ENCODE measurements at places on chromosomes 1 and 21.
A peak's percentile ranks its signal among the peaks of the same experiment; 100 is the strongest.

- no peak for DNase-seq
Measured at GRCh38 chr1:52426371-52426770, 22.0 kb downstream of the PRPF38A start.

- DNase-seq: no peak
Measured at GRCh38 chr1:228935855-228936727, 200.8 kb downstream of the RHOU start.

GRCh38 chr1:48049823-48050535 lies 52.8 kb upstream of the TRABD2B start:
- DNase-seq: no peak

- peak; percentile 33 for DNase-seq
Measured at GRCh38 chr1:93625582-93626327, 55.9 kb downstream of the BCAR3 start.

DNA sequence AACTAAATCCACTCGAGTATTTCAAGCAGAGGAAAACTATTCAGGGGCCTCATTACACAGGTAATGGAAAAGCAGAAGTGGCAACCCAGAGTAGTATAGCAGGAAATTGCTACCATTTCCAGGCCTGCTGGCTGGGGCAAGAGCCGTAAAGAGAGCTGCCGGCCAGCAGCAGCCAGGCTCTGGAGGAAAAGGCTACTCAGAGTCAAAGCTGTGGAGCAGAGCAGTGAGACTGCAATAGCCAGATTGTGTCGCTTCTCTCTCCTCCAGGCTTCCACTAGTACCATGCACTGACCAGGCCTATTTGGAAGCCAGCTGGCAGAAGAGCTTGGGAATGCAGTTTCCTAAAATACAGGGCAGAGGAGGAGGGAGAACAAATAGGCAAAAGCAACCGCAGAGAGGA lies 155.5 kb downstream of the OMA1 start:
- DNase-seq: no peak

- DNase-seq: no peak
Measured at GRCh38 chr21:16536643-16537434, 807.1 kb downstream of the USP25 start.

GRCh38 chr1:83999316-83999819 lies 436 bp upstream of the TTLL7 start:
- DNase-seq: peak; percentile 48

DNA sequence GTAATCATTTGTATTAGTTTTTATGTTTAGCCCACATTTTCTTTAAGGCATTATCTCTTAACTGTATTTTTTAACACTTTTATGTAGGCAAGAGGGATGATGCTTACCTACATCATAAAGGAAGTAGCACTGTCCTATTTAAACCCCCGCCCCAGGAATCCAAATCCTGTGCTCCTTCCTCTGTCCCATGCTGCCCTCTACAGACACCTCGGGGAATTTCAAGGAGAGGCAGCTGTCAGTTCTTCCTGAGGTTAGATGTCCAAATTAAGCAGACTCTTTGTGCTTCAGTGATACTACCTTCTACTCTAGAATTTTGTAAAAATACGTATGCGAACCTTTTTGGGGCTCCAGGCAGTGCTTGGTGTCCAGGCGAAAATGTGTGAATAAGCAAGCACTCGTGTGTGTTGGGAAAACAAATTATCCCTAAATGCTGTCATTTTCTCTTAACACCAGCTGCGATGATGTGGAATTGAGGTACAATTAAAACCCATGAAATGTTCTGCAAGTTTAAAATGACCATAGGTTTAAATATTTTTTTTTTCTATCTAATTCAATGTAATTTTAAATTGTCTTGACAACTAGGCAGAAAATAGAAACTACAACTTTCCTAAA lies 19.2 kb downstream of the CRCT1 start:
- DNase-seq: no peak

DNA sequence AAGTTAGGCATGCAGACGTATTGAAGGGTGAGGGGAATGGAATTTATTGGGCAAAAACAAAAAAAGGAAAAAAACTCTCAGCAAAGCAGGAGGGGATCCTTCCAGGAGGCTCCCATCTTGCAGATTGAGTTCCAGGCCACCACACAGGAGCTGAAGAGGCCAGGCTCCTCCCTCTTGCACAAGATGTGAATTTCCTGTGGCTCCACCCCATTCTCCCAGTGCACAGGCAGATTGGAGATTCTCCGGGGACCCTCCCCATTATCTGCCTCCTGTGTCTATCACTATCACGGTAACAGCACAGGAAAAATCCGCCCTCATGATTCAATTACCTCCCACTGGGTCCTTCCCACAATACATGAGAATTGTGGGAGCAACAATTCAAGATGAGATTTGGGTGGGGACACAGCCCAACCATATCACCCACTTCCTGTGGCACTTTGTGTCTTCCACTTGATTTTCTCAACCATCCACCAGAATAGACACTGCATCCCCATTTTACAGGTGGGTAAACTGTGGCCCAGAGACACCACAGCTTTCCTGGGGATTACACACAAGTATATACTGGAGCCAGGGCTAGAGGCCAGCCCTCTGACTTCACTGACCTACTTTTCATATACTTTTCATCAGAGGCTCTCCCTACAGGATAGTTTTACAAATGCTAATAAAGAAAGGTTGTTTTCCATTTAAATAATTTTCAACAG lies 18.9 kb upstream of the COL6A1 start:
- DNase-seq: no peak

DNA sequence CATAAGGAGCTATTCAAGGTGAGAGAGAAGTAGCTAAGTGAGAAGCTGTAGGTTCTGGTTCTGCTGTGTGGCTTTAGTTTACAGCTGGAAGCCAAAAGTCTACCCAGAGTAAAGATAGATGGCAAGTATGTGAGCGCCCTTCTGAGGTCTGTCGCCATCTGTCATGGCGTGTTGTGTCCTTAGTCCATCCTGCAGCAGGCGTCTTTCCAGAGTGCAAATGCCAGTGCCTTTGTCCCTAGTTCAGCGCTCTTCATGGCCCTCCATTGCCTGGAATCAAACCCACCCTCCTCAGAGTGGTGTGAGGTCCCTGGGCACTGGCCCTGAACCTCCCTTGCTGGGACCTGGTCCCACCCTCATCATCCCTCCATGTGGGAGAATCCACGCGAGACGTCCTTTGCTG lies 96.6 kb downstream of the ADARB1 start:
- no peak for DNase-seq

DNA sequence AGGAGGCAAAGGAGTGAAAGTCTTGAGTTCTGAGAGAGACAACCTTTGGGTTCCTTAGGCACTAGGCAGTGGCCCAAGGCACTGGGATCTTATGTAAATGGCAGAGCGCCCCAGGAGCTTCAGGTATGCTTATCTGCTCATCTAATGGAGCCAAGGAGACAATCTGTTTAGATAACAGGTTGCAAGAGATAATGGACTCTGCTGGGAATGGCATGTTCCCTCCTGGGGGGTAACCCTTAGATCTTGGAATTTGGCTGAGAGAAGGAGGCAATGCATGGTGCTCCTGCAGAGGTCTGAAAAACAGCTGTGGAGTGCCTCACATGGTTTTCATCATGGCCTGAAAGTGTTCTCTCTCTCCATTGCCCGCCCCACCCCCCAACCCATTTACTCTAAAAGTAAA lies 44.1 kb upstream of the WLS start:
- no peak for DNase-seq

DNA sequence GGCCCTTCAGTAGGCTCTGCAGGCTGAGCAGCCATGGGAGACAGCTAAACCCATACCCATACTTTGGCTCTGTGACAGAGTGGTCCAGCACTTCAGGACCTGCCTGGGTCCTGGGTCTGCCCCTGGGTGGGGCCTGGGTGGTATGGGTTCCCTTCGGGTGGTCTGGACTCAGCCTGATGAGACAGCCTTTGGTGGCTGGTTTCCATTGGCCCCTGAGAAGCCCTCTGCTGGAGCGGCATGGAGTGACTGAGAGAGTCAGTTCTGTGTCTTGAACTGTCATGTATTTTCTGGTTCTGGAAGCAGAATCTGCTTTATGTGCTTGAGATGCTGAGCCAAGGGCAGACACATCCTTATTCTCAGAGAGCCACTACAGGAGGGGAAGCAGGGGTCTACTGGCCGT lies 31.3 kb upstream of the KCNA2 start:
- no peak for DNase-seq

- no peak for DNase-seq
Measured at GRCh38 chr1:150808846-150809245, 786 bp upstream of the CTSK start.

DNA sequence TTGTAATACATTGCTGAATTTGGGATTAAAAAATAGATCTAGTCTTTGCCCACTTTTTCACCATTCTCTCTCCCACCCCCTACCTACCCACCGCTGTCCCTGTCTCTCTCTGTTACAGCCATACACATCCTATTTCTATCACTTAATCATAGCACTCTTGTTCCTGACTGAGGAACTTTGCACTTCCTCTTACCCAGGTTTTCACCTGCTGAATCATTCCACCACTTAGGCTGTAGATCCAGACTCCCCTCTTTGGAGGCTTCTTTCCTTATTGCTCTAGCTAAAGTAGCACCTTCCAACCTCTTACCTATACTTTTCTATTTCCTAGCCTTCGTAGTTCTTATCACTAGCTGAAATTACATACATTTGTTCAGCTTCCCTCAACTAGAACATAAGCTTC lies 59.6 kb downstream of the ATP6V1G3 start:
- no peak for DNase-seq

GRCh38 chr1:187498028-187498427 lies 669.3 kb downstream of the PLA2G4A start:
- no peak for DNase-seq

DNA sequence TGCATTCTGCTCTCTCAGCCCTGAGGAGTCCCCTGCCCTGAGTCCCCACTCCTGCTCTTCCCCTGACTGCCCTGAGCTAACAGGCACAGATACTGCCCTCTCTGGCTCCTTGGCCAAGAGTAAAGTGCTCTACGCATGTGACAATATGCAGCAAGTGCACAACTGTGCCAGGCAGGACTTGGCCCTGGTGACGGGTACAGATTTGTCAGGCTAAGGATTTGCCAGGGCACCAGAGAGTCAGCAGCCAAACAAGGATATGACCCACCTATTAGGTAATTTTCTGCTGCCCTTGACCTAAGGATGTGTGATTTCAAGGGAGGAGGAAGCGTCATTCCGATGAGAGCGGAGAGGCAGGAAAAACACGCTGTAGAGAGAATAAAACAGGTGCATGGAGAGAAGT lies 339.0 kb downstream of the PTPRU start:
- DNase-seq: no peak

- DNase-seq: no peak
Measured at GRCh38 chr1:214050513-214051401, 63.0 kb downstream of the PROX1 start.

GRCh38 chr1:196651637-196652215 lies at the start of gene CFH:
CFH (plus strand) TSS chr1:196652043; CDS start chr1:196652118, 75 bp downstream.
- DNase-seq: no peak
